Progenitor cell of endocrine pancreas (in vitro differentiated cells): ENCODE measurements at places on chromosomes 1 and 21. TPM values are rescaled to one million over a fixed set of nuclear protein-coding genes. Genes with fewer than 3 reads are reported as not detected.

Gene DIRAS3
- total RNA-seq = 5.9 and 7.4 TPM in 2 replicates

Gene MASP2
- total RNA-seq = not detected in 2 replicates

Gene COL6A2
- total RNA-seq = 32.0 and 38.6 TPM in 2 replicates

Gene E2F2
- 7.8 and 9.7 TPM in 2 replicates for total RNA-seq

Gene TMPRSS15
- total RNA-seq = not detected in 2 replicates

Gene KCNK1
- 9.4 and 9.7 TPM in 2 replicates for total RNA-seq

Gene NTNG1
- total RNA-seq = 1.1 and 2.5 TPM in 2 replicates

Gene SEC16B
- 0.67 and 1.5 TPM in 2 replicates for total RNA-seq

Gene CYP4A22
- not detected in 2 replicates for total RNA-seq

Gene ADAM30
- total RNA-seq = not detected in 2 replicates

Gene ADAMTSL4
- 5.5 and 6.9 TPM in 2 replicates for total RNA-seq

DNA sequence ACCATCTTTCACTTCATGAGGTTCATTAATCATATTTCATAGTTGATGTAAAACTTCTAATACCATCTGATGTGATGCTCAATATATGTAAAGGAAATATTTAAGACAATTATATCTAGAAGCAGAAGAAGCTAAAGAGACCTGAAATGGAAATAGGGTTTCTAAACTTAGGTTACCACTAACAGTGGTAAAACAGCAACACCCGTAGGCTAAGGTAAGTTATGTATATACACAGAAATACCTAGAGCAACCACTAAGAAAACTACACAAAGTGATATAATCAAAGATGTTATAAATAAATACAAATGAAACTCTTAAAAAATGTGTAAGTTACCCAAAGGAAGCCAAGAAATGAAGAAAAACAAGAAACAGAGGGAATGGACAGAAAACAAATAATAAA is 61.1 kb upstream of the TNFSF4 start:
- DNase-seq = no peak
- no peaks in the 10 kb centered on the region for H3K27me3 ChIP-seq
- no peak overlapping the region for H3K27ac ChIP-seq
- peaks cover 2% of the 10 kb centered on the region for H3K4me1 ChIP-seq
- no peak overlapping the region for H3K4me3 ChIP-seq
- no peaks in the 10 kb centered on the region for H3K36me3 ChIP-seq

DNA sequence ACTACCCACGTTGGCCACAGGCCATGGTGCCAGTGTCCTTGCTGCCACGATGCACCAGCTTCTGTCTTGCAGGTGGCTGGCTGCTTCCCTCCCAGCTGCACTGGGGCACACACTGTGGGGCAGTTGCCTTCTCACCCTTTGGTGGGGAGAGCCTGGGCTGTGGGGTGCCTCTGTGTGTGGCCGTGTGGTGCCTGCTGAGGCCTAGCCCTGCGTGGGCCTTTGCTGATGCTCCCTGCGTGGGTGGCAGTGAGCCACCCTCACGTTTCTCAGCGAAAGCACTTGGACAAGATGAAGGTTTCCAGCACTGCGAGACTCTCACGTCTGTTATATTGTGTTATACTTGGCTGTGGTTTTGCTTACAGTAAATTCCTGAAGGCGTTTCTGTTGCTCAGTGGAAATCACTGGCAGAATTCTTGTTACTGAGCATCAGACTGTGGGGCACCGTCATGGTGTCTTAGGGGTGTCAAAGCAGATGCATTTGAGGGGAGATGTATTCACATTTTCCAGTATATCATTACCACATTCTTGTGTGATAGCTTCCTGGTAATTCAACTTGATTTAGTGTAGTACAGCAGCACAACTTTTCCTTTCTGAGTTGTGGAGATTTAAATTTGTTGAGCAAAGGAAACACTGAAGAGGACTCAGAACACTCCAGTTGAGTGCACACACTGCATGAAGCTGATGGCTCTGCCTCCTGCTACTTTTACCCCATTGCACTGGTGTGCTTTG is 124.7 kb downstream of the PCBP3 start:
- peaks cover 3% of the 10 kb centered on the region for H3K27me3 ChIP-seq
- no peak overlapping the region for H3K27ac ChIP-seq
- no peaks in the 10 kb centered on the region for H3K36me3 ChIP-seq

- peaks cover 10% of the 10 kb centered on the region for H3K27me3 ChIP-seq
- H3K27ac ChIP-seq = peak overlapping the region; percentile 94
- H3K4me1 ChIP-seq = peaks cover 19% of the 10 kb centered on the region
- peaks cover 6% of the 10 kb centered on the region for H3K36me3 ChIP-seq
- peak; percentile 18 for DNase-seq
- peak overlapping the region; percentile 91 for H3K4me3 ChIP-seq
Measured at GRCh38 chr1:68230484-68230802, 1.9 kb downstream of the WLS start.

DNA sequence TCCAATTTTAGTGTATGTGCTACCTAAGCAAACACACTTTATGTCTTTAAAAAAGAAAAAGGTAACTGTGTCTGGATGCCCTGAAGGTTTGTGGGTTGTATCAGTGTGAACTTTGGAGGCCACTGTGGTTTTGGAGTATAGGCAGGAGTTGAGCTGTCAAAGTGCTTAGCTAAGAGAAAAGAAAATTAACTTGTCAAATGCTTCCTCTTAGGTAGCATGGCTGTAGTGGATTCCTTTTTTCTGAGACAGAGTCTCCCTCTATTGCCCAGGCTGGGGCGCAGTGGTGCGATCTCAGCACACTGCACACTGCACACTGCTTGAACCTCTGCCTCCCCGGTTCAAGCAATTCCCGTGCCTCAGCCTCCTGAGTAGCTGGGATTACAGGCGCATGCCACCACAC is 11.2 kb upstream of the SLC41A1 start:
- DNase-seq = no peak
- peaks cover 8% of the 10 kb centered on the region for H3K4me1 ChIP-seq
- no peak overlapping the region for H3K4me3 ChIP-seq
- peaks cover 6% of the 10 kb centered on the region for H3K27me3 ChIP-seq
- no peaks in the 10 kb centered on the region for H3K36me3 ChIP-seq
- no peak overlapping the region for H3K27ac ChIP-seq

DNA sequence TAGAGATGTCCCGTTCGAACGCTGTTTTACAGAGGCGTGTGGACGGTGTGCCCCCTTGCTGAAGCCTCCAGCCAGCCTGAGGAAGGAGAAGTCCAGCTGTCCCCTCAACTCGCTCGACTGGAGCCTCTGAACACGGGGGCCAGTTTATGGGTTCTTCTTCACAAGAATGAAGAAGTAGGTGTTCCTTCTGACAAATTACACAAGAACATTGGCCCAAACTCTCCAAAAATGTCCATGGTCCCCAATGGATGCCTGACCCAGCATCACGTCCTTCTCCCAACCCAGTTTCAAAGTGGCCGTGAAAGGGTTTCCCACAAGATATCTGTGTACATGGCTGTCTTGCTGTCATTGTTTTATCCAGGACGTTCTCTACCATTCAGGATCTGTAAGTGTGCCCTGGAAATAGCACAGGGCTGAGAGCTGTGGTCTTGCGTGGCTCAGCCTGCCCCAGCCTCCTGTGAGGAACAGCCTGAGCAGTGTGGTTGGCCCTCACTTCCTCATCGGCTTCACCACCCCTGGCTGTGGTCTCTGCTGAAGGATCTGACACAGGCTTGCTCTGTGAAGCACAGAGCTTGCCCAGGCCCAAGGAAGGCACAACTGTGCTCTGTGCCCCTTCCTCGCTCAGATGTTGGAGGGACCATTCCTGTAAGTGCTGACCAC is 1.0 kb upstream of the S100B start:
- no peak for DNase-seq
- H3K27ac ChIP-seq = no peak overlapping the region
- H3K4me1 ChIP-seq = peaks cover 22% of the 10 kb centered on the region
- H3K27me3 ChIP-seq = peaks cover 11% of the 10 kb centered on the region
- no peak overlapping the region for H3K4me3 ChIP-seq
- no peaks in the 10 kb centered on the region for H3K36me3 ChIP-seq

- peak overlapping the region; percentile 26 for H3K27ac ChIP-seq
- peaks cover 22% of the 10 kb centered on the region for H3K4me1 ChIP-seq
- H3K36me3 ChIP-seq = peaks cover 21% of the 10 kb centered on the region
- DNase-seq = no peak
- no peaks in the 10 kb centered on the region for H3K27me3 ChIP-seq
Measured at GRCh38 chr1:226971765-226972164, 31.7 kb downstream of the COQ8A start.

DNA sequence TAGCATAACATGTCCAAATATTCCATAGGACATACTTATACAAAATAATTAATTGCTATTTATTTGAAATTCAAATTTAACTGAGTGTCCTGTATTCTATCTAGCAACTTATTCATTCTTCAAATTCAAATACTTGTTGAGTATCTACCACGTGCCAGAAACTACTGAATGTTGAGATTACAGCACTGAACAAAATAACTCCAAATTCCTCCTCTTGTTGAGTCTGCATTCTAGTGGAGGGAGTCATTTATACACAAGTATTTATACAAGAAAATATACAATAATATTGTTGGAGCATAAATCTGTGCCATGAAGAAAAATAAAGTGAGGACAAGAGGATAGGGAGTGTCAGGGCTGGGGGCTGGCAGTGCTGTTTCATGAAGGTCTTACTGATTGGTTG is 43.7 kb upstream of the CDC42BPA start:
- H3K4me3 ChIP-seq = no peak overlapping the region
- H3K4me1 ChIP-seq = peaks cover 4% of the 10 kb centered on the region

DNA sequence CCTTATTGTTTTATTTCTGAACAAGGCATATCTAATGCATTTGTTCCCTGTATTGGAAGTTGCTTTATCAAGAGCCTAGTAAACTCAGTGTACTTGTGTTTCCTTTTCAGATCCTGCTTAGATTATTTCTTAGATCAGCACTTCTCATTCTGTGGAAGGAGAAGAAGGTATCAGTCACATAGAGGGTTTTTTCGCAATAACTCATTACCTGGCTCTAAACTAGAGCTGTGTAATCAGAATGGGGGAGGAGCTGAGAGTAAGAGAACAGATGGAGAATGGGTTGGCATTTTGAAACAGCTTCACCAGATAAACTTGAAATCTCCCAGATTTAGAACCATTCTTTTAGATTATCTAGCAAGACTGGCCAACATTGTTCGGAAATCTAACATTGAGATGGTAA is 11.0 kb downstream of the AHCYL1 start:
- H3K27ac ChIP-seq = peak overlapping the region; percentile 9
- DNase-seq = no peak
- H3K4me3 ChIP-seq = no peak overlapping the region
- H3K36me3 ChIP-seq = peaks cover 4% of the 10 kb centered on the region
- H3K27me3 ChIP-seq = no peaks in the 10 kb centered on the region

DNA sequence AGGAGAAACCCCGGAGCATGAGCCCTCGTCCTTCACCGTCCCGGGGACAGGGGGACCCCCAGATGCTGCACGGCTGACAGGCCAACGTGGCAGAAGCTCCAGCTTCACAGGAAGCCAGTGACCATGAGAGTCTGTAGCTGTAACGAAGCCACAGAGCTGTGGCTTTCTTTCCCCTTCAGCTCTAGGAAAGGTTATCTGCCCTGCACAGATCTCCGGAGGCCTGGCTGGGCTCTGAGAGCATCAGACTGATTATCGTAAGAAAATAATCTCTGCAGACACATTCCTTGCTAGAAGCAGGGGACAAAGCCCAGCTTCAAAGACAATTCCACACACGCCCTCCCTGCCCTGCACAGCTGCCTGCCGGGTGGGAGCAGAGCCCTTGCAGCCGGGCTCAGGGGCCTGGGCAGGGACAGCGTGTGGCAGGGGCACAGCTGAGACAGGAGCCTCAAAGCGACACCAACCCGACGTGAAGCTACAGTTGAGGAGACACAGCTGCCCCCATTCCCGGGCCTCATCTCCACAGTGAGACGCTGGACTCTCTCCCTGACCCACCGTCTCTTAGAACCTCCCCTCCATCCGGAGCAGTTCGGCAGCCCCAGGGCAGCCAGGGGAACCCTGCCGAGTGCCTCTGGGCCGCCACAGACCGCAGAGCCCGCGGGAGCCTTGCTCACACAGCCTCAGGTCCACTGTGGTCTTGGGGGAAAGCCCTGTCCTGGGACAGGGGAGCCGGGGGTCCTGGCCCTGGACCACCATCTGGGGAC is 30.6 kb downstream of the POFUT2 start:
- peaks cover 10% of the 10 kb centered on the region for H3K27me3 ChIP-seq
- no peaks in the 10 kb centered on the region for H3K36me3 ChIP-seq
- no peaks in the 10 kb centered on the region for H3K4me1 ChIP-seq
- no peak overlapping the region for H3K4me3 ChIP-seq
- no peak overlapping the region for H3K27ac ChIP-seq

GRCh38 chr1:118659646-118660045 is 328.5 kb downstream of the TBX15 start:
- H3K27ac ChIP-seq = no peak overlapping the region
- H3K36me3 ChIP-seq = no peaks in the 10 kb centered on the region
- no peak for DNase-seq
- H3K4me3 ChIP-seq = no peak overlapping the region
- no peaks in the 10 kb centered on the region for H3K27me3 ChIP-seq

DNA sequence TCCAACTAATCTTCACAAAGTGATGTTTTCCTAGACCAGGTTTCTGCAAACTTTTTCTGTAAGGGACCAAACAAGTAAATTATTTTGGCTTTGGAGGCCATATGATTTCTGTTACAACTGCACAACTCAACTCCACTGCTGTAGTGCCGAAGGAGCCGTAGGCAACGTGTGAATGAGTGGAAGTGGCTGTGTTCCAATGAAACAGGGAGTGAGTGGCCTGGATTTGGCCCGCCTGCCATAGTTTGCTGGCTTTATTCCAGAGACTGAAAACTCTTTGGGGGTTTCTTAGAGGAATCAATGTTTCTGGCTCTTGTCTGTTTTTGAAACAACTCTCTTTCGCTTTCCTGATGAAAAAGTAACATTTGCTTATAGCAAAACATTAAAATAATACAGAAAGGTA is 12.6 kb upstream of the ACTL8 start:
- no peaks in the 10 kb centered on the region for H3K4me1 ChIP-seq
- H3K27ac ChIP-seq = no peak overlapping the region
- no peak overlapping the region for H3K4me3 ChIP-seq

- peaks cover 6% of the 10 kb centered on the region for H3K27me3 ChIP-seq
- no peak overlapping the region for H3K4me3 ChIP-seq
- H3K4me1 ChIP-seq = peaks cover 4% of the 10 kb centered on the region
- no peak overlapping the region for H3K27ac ChIP-seq
- DNase-seq = no peak
Measured at GRCh38 chr1:8293118-8293517, 24.8 kb upstream of the SLC45A1 start.

GRCh38 chr1:46466477-46467182 is 23.0 kb upstream of the DMBX1 start:
- H3K4me1 ChIP-seq = peaks cover 13% of the 10 kb centered on the region
- H3K27me3 ChIP-seq = peaks cover 91% of the 10 kb centered on the region
- no peak for DNase-seq
- no peaks in the 10 kb centered on the region for H3K36me3 ChIP-seq

GRCh38 chr21:30426731-30427130 is 1.0 kb upstream of the KRTAP13-3 start:
- no peak for DNase-seq

DNA sequence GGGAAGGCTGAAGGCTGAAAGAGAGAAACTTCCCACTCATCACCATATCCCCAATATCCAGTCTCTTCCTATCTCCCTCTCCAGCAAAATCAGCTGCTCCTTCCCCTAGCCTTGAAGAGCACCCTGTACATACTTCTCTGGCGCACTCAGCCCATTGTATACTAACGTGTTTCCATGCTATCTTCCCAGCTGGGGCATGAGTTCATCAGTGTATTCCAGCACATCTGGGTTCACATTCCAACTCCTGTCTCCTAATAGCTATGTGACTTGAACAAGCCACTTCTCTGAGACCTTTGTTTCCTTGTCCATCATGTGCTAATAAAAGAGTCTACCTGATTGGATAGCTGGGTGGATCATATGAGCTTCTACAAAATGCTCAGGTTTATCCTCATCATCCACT is 51.1 kb upstream of the OLIG2 start:
- H3K36me3 ChIP-seq = no peaks in the 10 kb centered on the region
- DNase-seq = no peak
- no peak overlapping the region for H3K27ac ChIP-seq
- H3K4me3 ChIP-seq = no peak overlapping the region
- H3K4me1 ChIP-seq = peaks cover 21% of the 10 kb centered on the region
